ENCODE measurements at places on chromosomes 11 and 22.

DNA sequence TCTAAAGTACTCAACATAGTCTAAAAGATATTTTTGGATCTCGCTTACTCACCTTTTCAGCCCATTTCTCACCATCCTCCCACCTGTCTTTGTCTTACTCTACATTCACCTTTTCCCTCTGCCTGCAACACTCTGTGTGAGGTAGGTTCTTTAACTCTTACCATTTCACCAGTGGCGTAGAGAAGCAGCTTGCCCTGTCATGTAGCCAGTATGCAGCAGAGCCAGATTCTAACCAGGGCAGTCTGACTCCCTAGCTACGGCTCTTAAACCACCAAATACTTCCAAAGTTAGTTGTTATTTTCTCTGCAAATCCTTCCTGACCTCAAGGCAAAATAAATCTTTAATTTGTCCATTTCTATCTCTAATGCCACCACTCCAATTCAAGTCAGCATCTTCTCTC lies 7.5 kb downstream of the ALG8 start:
- no peak for DNase-seq

DNA sequence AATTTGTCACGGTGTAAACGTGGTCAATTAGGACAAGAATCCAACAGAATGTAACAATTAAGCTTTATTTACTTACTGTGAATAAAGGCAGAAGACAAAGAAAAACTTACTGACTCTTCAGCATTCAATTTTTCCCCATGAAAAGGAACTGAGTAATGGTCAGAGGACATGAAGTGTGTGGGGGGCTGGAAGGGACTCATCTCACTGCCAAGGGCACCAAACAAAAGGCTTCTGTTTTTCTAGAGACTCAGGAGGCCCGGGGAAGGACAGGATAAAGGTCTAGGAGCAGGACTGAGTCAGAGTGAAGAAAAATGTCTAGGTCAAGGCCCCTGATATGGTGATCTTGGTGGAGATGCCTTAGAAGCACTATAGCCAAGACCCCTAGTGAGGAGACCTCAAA lies 564.2 kb upstream of the ANO5 start:
- no peak for DNase-seq

GRCh38 chr11:95115597-95115996 lies 26.0 kb downstream of the ENDOD1 start:
- DNase-seq, result no peak

DNA sequence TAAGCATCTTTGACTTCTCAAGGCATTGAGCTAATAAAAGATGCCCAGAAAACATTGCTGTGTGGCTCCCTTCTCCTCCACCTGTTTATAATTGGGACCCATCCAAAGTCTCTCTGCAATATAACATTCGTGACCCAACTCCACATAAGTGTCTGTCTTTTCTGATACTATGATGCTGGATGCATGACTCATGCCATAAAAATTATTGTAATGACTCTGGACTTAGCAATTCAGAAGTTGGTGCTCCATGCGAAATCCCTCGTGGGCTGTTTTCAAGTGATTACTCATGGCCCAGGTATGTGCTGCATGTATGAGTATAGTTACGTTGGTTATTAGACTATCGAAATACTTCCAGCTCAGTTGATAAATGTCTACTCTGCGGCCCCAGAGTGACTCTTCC lies 11.7 kb downstream of the FJX1 start:
- no peak for DNase-seq

GRCh38 chr11:88886796-88887195 lies 179.0 kb downstream of the GRM5 start:
- peak; percentile 76 for DNase-seq

DNA sequence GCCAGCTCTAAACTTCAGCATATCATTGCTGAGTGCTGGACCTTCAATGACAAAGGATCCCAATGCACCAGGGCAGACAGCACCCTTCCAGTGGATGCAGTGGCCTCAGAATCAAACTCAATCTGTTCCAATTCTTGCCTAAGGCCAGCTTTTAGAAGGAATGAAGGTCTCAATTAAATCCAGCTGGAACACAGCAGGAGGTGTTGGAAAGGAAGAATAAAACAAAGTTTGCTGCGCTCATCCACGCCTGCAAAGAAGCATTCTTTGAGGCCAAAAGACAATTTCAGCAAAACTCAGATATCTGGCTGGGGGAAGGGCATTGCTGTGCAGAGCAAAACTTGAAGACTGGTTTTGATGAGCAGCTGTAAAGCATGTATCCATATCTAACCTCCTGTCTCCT lies 120.7 kb downstream of the CCDC81 start:
- DNase-seq, result no peak

- DNase-seq, result no peak
Observed at GRCh38 chr22:41327124-41327523, 25.8 kb downstream of the ZC3H7B start.
